ENCODE measurements at places on chromosomes 12 and 14.
A peak's percentile ranks its signal among the peaks of the same experiment; 100 is the strongest.

DNA sequence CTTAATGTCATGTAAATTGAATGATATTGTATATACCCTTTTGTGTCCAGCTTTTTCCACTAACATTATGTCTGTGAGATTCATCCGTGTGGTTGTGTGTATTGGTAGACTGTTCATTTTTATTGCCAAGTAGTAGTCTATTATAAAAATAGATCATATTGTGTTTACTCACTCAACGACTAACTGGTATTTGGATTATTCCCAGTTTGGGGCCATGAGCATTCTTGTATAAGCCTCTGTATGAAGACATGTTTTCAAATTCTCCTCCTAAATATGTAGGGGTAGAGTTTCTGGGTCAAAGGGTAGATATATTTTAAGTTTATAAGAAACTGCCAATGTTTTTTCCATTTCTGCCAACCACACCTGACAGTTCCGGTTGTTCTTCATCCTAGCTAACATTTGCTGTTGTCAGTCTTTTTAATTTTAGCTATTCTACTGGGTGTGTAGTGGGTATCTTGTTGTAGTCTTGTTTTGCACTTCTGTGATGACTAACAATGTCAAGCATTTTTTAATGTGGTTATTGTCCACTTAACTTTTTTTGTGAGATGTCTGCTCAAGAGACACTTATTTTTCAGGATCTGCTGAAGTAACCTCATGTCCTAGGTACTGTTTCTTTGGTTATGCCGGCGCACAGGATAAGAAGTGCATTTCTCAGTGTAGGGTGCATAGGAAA lies 93.2 kb downstream of the DACT1 start:
- peak; percentile 66 for DNase-seq

DNA sequence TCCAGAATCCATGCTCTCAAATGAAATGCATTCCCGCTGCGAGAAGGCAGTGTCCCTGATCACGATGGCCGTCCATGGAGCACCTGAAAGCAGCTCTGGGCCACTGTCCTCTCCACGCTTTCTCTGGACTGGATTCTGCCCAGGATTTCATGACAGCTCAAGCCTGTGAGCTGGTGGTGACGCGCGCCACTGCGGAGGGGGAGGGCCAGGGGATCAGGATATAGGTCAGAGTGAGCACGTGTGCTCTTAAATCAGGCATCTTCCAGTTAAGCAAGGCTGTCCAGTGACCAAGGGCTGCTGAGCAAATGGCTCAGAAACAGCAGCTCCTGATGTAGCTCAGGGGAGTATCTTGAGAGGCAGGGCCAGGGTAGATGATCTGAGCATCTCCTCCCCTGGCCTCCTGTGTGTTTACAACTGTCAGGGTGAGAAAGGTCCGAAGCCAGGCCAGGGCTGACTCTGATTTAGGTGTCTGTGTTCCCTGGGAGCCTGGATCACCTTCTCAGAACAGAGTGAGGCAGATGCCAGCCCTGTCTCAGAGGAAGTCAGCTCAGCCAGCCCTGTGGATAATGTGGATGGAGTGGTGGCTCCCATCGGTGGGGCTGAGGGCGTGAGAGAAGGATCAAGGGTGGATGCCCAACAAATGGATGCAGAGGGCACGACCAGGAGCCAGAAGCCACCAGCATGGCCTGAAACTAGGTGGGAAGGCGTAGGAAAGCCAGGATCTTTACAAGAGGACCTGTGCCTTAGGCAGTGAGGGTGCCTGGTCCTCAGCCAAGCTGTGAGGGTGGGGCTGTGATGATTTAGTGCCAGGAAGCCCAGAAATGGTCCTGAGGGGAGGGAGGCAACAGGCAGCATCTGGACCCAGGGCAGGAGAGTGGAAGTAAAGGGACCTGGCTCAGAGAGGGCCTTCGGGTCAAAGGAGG lies 55.3 kb downstream of the ELK3 start:
- DNase-seq, result peak; percentile 53

DNA sequence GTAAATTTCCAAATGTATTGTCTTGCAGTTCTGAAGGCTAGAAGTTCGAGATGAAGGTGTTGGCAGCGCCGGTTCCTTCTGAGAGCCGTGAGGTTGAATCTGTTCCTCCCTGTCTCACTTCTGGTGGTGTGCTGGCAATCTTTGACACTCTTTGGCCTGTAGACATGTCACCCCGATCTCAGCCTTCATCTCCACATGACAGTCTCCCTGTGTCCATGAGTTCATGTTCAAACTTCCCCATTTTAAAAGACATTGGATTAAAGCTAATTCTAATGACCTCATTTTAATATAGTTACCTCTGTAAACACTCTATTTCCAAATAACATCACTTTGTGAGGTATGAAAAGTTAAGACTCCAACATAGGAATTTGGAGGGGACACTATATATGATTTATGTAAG lies 4.1 kb upstream of the RBM19 start:
- DNase-seq, result no peak

DNA sequence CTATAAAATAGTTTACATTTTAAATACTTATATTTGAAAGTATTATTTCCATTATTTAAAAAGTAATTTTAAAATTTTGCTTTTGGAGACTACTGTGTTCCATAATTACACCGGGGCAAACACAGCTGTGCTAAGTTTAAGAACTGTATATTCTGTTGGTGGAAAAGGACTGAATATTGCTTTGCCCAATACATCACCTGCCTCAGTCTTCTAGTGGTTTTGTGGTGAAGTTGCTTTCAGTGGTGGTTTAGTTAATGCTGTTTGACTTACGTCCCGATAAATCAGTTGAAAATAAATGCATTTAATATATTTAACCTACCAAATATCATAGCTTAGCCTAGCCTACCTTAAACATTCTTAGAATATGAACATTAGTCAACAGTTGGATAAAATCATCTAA lies 23.4 kb downstream of the FBXO34 start:
- no peak for DNase-seq

GRCh38 chr12:108597559-108598471 lies at the start of gene TMEM119:
TMEM119 (minus strand) TSS chr12:108598084; CDS start chr12:108592383, 5,701 bp downstream.
- DNase-seq, result peak; percentile 90

GRCh38 chr14:69820991-69821390 lies 23.9 kb upstream of the SLC10A1 start:
- no peak for DNase-seq

GRCh38 chr12:54641554-54641953 lies 6.6 kb downstream of the DCD start:
- DNase-seq, result no peak

DNA sequence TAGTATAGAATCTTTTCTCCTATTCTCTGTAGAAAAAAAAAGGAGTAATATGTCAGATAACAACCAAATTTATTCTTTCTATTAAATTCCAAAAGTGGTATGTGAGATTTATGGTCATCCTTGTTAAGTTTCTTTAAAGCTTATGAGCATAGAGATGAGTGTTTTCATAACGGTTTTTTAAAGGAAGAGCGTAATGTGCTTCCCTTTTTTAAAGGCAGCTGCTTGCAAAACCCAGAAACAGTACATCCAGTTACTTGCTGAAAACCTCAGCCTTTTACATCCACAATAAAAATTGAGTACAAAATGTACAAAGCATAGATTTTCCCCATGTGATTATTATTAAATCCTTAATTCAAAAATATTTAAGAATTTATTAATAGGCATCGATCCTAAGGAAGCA lies 53.6 kb upstream of the CD163 start:
- DNase-seq, result no peak
